ENCODE measurements at places on chromosomes 13 and 19.

- no peak for DNase-seq
Observed at GRCh38 chr19:9877780-9878510, 42.8 kb downstream of the PIN1 start.

- peak; percentile 78 for DNase-seq
Observed at GRCh38 chr19:5967994-5968430, 9.9 kb downstream of the RANBP3 start.

DNA sequence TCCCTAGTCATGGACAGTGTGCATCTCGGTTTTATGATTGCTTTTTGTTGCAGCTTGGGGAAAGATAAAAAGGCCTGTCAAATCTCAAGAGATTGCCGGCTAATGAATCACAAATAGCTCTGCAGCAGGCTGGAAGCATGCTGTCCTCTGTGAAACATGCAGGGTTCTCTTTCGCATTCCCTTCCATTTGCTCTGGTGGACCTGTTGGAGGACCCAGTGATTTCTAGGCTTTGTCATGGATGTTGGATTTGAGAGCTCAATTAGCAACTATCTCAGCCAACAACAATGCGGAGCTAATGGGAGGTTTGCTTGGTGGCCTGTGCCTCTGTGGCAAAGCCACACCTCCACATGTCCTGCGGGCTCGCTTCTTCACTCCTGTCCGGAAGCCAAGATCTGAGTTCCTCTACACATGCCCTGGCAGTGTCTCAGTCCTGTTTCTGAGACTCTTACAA is 418.1 kb upstream of the ARGLU1 start:
- no peak for DNase-seq

DNA sequence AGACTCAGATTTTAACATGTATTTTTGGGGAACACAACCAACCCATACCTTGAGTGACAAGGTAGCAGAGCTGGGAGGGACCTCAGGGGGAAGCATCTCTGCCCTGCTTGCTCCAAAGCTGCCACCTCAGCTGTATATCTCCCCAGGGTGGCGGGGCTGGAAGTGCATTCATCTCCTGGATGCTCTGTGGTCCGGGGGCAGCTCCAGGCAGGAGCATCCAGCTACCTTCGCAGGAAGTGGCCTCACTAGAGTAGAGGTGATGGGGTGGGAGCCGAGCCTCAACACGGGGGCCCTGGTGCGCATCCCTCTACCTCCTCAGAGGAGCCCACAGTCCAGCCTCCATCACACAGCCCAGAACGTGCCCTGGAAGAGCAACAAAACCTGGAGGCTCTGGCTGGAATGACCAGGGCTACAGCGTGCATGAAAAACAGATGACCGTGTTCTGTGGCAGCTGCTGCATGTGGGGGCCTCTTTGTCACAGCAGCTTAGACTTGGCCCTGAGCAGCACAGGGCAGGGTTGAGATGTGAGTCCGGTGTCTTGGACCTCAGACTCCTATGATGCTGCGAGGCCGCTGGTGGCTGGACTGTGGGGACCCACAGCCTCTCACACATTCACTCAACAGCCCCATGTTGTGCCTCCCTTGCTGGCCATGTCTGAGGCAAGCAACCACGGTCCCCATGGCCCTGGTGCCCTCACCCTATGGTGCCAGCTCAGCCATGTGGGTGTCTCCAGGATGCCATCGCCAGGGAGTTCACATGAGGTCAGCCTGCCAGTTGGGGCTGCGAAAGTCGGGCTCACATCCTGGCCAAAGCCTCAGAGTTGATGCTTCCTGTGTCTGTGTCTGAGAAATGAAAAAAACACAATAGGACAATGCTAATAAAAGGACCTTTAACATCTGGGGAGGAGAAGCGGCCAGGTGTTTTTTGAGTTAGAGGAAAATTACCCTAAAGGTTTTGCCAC is 17.1 kb upstream of the GAS6 start:
- no peak for DNase-seq

GRCh38 chr19:6925801-6926751 is 38.7 kb downstream of the ADGRE1 start:
- no peak for DNase-seq

DNA sequence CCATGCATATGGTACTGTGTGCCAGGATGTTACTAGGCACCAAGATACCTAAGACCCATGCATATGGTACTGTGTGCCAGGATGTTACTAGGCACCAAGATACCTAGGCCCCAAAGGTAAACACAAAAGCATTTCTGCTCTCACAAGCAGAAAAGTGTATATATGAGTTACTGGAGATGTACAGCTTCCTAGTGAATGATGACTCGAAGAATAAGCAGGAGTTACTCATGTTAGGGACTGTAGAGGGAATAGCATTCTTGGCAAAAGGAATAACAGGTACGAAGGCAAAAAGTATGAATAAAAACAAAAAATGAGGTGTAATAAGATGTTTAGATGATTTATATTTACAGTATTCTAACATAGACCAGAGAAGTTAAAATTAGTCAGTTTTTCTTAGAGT is 383.7 kb downstream of the DIAPH3 start:
- no peak for DNase-seq

- DNase-seq, result no peak
Observed at GRCh38 chr19:2827840-2828489, 8.3 kb downstream of the ZNF554 start.

DNA sequence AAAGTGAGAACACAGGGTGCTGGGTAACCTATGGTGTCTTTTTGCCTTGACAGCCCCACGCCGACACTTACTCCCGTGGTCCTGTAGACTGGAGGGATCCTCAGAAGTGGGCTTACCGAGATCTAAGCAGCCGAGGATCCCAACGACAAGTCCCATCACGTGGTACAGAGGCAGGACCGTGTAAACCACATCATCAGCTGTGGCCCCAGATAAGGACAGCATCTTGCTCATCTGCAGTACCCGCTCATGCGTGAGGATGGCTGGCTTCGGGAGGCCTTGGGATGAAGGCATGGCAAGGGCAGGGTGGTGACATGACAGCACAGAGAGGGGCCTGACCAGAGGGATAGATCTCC is 2.1 kb downstream of the SLC27A5 start:
- no peak for DNase-seq

DNA sequence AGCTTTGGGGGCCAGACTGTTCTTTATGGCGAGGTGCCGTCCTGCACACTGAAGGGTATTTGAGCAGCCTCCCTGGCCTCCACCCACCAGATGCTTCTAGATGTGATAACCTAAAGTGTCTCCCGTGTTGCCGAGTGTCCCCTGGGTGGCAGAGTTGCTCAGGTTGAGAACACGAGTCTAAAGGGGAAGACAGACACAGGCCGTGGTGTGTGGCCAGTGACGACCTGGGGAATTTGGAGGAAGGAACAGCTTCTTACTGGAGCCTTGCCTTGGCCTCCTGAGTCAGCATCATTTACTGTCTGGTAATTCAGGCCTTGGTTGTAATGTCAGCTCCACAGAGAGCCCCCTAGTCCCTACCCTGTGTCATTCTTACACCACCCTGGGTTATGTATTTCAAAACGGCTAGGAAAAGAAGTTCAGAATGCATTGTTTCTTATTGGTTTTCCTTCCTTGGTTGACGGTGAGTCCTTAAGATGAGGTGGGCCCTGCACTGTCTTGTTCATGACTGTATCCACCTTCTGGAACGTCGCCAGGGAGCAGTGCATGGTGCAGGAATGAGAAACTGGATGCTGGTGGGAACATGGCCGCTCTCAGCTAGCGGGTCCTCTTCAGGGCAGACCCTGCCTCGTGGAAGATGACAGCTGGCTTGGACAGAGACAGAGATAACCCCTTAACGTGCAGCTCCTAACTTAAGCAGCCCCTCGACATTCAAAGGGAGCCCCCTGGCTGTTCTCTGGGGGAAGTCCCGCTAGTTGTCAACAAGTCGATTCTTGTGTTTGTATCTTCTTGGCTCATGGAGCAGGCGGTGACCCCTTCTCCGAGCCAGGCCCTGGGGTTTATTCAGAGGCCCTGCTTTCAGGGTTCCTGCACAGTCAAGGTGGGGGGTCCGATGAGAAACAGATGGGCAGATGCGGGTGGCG is 7.2 kb downstream of the SIN3B start:
- DNase-seq, result no peak

- no peak for DNase-seq
Observed at GRCh38 chr13:32044446-32044845, 12.9 kb downstream of the FRY start.

- no peak for DNase-seq
Observed at GRCh38 chr13:103371271-103371670, 305.1 kb upstream of the SLC10A2 start.

DNA sequence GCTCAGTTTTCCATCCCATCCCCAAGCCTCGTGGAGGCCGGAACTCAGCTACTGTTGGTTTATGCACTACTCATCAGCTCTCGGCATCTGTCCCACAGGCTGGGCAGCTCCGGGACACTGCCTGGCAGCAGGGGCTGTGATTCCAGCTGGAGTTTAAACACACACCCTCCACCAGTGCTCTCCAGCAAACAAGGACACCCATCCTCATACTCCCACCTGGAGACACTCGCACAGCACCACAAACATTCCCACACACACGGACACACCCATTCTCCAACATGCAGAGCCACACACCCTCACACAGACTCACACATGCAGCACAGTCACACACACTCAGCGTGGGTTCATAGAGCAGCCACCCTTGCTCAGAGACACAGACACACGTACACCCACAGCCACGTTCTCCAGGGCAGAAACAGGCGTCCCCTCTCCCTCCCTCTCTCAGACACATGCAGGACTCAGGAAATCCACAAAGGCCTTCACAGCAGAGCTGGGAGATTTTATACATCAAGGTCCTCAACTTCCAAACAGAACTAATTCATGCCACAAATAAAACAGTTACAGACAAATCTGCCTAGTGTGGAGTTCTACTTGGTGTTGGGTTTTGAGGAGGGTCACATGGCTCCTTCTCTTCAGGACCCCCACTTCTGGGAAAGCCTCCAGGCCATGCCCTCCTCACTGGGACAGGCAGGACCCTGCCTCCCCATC is 785.4 kb downstream of the UQCRFS1 start:
- DNase-seq, result no peak

All from frontal cortex (tissue), 4 donors.